ENCODE measurements at places on chromosomes 12 and 14. TPM values are rescaled to one million over a fixed set of nuclear protein-coding genes. Genes with fewer than 3 reads are reported as not detected.

- DNase-seq = no peak
These were observed 8.7 kb downstream of the DACT1 start for GRCh38 chr14:58646479-58646878.

- DNase-seq = peak; percentile 22
These were observed 365.6 kb downstream of the NELL2 start for GRCh38 chr12:44510510-44510909.

DNA sequence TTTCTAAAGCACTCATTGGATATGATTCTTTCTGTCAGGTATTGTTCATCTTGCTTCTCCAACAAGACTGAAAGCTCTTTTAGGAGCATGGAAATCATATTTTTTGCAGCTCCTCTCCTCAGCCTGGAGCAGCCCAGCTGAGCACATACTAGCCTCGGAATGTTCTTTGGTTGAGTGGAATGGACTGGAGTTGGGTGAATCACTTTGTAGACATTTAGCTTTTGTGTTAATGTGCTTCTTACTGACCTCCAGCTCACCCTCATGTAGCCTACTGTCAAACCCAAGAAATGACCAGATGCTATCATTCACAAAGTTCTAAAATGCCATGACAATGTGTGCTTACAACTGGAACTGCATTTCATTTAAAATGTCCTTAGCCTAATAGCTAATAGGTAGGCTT is 161.1 kb downstream of the NUAK1 start:
- peak; percentile 76 for DNase-seq

- no peak for DNase-seq
These were observed 275.2 kb downstream of the FBXL14 start for GRCh38 chr12:1319212-1319611.

- no peak for DNase-seq
These were observed 21.3 kb downstream of the LRTM2 start for GRCh38 chr12:1841586-1842182.

DNA sequence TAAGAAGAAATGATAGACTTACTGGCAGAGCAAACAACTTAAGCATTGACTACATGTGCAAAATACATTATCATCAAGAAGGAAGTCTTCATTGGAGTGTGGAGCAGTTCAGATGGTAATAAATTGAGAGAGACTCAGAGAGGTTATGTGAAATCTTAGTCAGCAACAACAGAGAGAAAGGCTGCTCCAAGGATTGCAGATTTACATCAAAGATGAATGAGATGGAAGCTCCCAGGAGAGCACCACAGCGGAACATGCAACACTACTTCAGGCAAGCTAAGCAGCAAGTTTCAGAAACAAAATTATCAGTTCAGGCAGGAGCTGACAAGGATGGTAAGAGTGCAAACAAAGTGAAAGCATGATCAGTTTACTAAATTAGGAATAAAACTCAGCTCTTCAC is 882.3 kb downstream of the LRFN5 start:
- no peak for DNase-seq

- no peak for DNase-seq
These were observed 21.3 kb upstream of the SRRM4 start for GRCh38 chr12:118959985-118960560.

DNA sequence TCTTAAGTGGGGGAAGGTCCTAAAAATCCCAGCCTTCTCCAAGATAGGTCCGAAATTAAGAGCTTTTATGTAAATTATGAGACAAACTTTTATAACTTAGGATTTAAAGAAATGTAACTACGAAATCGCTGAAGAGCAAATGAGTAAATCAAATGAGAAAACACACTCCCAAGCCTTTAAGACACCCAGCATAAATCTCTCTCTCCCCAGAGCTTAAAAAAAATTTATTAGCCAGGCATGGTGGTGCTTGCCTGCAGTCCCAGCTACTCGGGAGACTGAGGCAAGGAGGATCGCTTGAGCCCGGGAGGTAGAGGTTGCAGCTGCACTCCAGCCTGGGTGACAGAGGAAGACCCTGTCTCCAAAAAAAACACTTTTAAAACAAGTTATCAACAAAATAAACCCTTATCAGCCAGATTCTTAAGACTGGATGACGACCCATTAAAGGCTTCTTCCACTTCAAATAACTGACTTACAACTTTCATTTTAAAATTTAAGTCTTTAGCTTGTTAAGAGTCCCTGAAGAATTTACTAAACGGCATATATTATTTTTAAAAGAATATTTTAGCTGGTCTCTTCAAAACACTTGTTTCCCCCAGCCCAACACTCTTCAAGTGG is 3.2 kb downstream of the PTGES3 start:
- DNase-seq = no peak

DNA sequence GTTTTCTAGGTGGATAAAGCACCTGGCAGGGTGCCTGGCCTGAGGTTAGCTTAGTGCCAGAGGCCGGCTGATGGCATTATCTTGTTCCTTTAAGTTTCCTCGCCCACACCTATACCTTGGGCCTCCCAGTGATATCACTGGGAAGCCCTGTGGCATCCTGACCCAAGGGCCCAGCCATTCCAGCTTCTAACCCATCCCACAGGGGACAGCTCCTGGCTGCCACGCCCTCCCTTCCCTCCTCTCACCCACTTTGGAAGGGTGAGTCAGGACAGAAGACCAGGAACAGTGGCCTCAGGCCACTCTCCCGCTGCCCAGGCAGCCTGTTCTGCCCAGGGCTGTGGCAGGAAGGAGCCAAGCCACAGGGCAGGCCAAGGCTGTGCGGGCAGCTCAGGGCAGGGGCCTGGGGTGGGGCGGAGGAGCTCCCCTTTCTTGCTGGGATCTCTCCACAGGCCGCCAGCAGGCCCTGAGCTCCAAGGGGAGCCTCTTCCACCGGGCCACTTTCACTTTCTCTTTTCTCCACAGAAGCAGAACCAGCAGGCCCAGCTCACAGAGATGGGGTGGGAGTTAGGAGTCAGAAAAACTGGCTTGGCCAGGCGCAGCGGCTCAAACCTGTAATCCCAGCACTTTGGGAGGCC is 75.1 kb downstream of the IRF2BPL start:
- peak; percentile 98 for DNase-seq

DNA sequence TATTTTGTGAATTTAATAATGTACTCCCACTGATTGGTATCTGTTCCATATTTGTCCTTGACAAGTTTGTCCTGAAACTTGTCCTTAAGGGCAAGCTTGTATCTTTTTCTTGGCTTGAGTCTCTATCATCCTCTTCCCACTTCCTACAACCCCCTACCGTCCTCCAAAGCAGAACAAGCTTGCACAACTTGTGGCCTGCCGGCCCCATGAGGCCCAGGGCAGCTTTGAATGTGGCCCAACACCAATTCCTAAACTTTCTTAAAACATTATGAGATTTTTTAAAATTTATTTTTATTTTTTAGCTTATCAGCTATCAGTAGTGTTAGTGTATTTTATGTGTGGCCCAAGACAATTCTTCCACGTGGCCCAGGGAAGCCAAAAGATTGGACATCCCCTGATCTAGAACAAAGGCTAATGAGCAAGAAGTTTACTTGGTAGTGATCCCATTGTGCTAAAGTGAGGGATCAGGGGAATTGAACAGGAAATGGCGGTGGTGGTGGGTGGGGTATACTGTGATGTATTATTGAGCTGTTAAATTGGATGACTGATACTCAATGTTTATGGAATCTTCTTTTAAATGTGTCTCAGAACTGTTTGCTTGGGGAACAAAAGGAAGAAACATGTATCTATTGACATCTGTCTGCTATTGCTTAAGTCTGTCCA is 37.8 kb downstream of the TMX1 start:
- no peak for DNase-seq

DNA sequence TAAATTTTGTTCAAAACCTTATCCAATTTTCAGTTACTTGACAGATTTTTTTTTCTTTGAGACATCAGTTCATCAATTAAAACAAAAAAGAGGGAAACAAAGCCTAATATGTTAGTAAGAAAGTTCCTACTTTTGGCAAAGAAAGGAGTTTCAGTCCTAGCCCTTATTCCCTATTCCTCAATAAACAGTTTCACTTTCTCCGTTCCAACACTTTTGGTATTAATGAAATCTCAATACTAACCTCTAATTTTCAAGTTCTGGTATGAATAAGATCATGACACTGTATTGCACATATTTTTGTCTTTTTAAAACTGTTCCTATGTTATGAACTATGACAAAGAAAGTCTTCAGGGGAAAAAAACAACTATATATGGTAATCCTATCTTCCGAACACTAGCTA is 48.4 kb downstream of the RPS6KA5 start:
- no peak for DNase-seq

- DNase-seq = no peak
These were observed 9.2 kb downstream of the PPP1R1A start for GRCh38 chr12:54579258-54579657.

- peak; percentile 44 for DNase-seq
These were observed 499.3 kb upstream of the TMEM132C start for GRCh38 chr12:127767656-127768055.

- peak; percentile 41 for DNase-seq
These were observed 24.7 kb downstream of the ATF1 start for GRCh38 chr12:50788561-50788960.

DNA sequence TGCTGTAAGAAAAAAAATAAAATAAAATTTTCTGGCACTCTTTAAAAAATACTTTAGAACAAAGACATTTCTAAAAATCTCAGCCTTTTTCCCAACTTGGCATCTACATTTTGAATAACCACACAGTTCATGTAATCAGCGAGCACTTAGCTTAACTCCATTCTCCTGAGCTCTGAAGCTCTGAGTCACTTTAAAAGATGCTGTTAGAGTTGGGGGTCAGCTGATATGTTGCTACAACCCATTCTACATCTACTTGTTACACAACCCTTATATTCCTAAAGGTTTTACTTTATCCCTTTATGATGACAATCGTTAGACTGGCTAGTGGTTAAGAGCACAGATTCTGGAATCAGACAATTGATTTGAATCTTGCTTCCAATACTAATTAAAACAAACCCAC is 48.3 kb downstream of the SLC41A2 start:
- DNase-seq = no peak

GRCh38 chr14:68466491-68466977 is 326.3 kb downstream of the ZFP36L1 start:
- DNase-seq = peak; percentile 74

GRCh38 chr12:96322720-96323119 is 77.5 kb downstream of the CDK17 start:
- DNase-seq = no peak

GRCh38 chr12:117875744-117876435 is 92.9 kb downstream of the KSR2 start:
- peak; percentile 36 for DNase-seq

DNA sequence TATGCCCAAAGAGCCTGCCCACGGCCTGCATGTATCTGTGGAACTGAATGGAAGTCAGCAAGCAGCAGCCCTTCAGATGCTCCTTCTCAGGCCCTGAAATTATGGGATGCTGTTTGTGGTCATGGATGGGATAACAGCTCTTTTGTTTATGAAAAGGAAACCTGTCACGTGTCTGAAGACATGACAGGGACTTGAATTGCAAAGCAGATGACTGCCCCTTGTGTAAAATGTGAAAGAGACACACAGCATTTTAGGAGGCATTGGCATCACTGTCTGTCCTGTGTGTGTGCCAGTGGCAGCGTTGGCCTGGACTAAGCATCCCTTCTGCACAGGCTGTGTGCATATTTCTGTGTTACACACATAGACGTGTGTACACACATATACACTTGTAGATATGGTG is 192.1 kb downstream of the VRK1 start:
- no peak for DNase-seq

GRCh38 chr12:42468921-42469320 is 120.6 kb downstream of the PRICKLE1 start:
- no peak for DNase-seq

DNA sequence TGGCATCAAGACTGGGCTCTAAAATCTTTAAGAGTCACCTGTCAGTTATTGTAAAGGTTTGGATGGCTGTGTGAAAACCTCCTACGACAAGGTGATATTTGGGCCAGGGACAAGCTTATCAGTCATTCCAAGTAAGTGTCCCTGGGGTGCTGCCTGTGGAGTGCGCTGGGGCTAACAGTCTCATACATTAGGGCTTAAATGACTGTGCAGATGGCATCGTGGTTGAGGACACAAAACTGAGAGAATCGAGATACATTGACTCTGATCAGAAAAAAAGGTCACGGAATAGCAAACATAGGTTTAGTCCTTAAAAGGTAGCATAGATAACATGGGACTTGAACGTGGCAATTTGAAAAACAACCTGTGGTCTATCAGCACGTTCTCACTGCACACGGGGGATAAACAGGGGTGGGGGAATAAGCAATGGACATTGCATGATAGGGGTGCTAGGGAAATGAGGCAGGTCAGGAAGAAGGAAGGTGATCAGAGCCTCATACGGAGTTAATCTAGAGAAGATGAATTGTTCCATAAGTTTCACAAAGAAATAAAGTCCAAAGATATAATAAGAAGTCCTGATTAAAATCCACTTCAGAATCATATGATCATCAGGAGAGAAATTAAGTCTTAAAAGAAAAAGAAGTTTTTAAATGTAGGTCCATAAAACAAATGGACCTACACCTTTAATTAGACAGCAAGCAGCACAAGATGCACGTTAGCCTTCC is 100.3 kb downstream of the DAD1 start:
- no peak for DNase-seq

The NKX2-8 gene
- total RNA-seq = not detected

The IKZF4 gene
- total RNA-seq = 1.1 TPM

The COCH gene
- 0.31 TPM for total RNA-seq

The TMEM30B gene
- 0.16 TPM for total RNA-seq

The FAR2 gene
- 0.08 TPM for total RNA-seq

The NELL2 gene
- not detected for total RNA-seq

The ZC3H14 gene
- total RNA-seq = 68.7 TPM

The MBD6 gene
- 6.3 TPM for total RNA-seq

The POLE gene
- 9.9 TPM for total RNA-seq

The ASB2 gene
- 8.9 TPM for total RNA-seq

The SLC38A4 gene
- total RNA-seq = 4.1 TPM

The KITLG gene
- 29.3 TPM for total RNA-seq
